ENCODE measurements at places on chromosomes 7 and 10.

DNA sequence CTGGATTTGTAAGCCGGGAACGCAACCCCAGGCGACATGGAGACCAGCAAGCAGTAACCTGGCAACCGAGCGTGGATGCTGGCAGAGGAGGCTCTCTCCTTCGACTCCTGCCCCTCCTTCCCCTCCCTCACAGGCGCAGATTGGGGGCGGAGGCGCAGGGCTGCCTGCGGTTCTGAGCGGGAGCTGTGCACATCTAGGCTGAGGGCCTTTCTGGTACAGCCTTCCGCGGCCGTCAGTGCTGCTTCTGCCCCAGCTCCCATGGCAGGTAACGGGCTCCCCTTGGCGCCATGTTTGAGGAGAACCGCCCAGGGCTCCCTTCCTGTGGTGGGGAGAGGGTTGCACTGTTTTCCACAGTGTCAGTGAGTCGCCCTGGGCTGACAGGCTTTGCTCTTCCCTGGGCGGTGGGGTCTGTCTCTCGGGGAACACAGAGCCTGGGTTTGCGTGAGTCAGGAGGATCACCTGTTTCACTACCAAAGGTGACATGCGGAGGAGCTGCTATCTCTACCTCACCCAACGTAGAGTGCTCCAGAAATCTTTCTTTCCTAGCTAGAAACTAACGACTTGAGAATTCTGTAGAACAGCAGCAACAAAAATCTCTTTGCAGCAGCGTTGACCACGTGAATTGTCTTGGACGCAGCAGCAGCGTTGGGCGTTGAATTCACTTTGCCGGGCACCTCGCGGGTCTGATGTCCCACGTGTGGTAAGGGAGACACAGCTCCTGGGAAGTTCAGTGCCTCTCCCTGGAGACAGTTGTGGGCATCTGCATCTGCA is 154.8 kb upstream of the COBL start:
- DNase-seq = no peak

- DNase-seq = no peak
Measured at GRCh38 chr7:916291-916941, 38.1 kb downstream of the ADAP1 start.

GRCh38 chr10:28680358-28680752 is 3.0 kb downstream of the BAMBI start:
- no peak for DNase-seq

- DNase-seq = no peak
Measured at GRCh38 chr7:135800560-135800959, 51.9 kb upstream of the FAM180A start.

DNA sequence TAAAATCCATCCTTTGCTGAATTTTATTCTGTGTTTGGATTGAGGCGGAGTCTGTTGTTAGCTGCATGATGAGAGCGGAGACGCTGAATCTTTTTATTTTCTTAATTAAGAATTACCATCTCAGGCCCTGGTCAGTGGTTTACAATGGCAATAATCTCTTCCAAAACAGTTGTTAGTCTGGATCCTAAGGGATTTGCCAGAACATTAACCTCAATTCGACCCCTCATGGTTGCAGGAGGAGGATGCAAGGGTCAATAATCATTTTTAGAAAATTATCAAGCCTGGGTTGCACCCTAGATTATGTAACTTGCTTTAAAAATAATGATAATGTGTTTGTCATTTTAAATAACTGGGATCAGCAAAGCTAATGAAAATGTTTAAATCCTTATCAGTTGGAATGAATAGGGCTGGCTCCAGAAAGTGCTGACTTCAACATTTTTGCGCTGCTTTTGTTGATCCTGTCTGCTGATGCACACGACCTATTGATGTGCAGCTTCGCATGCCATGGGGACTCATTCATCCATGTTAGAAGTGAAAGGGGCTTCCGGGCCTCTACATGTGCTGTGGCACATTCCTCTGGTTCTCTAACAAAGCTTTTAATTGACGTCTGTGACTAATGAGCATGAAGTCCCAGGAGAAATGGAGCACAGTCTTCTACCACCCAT is 80.7 kb upstream of the KIAA1217 start:
- DNase-seq = no peak

- DNase-seq = no peak
Measured at GRCh38 chr7:127904670-127904985, 126.6 kb downstream of the LRRC4 start.

DNA sequence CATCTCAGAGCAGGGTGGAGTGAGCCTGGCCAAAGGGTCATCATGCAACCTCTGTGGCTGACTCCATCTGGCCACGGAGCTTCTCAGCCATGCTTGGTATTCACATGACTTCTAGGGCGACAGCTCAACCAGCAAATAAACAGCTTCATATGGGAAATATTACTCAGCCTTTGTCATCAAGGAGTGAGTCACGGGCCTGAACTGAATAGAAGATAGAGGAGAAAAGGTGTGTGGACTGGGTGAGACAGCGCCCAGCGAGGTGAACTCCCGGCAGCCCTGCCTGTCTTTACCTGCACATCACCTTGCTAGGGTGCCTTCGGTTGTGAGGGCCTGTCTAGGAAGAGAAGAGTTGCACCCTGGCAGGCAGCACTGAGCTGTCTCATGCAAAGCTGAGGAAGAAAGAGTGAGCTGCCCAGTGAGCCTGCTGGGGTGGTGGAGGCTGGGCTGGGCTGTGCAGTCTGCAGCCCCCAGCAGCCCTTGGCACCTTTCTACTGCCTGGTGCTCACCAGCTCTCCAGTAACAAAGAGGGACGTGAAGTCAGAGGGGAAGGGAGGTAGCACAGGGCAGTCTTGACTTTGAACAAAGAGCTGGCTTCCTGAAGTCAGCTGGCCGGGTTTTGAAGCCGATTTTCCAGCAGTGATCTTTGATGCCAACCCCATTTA is 114.2 kb downstream of the EGFR start:
- no peak for DNase-seq

DNA sequence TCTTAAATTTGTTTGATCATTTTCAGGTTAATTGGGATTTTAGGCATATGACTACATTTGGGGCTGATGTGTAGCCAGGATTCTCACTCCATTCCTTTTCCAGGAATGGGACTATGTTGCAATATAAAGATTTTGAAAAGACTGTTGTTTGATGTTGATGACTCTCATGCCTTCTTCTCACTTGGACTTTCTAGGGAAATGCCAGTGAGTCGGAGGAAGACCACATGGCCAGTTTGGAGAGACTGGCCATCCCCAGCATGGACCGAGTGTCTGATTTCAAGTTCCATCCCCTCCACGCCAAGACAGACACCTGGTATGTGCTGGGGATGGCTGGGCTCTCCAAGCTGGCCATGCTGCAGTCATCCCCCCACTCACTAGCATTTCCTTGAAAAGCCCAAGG is 5.5 kb downstream of the IGFBP3 start:
- DNase-seq = no peak

DNA sequence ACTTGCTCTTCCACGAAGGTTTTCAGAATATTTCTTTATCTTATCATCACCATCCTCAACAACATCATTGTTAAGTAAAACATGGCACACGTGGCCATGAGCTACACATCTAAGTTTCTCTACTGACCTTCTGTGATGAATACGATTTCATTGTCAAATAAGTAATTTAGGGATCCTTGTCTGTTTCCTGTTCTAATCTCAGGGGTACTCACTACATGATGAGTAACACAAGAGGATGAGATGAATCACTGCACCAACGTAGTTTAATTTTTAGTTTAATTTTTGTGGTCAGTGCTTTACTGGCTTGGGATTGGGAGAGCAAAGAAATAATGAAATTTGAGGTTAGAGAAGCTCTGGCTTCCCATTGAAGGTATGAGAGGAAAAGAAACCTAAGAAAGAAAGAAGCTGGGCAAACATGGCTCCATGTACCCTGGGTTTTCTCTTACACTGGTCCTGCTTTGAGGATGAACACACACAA is 461.9 kb upstream of the KLF6 start:
- DNase-seq = no peak

DNA sequence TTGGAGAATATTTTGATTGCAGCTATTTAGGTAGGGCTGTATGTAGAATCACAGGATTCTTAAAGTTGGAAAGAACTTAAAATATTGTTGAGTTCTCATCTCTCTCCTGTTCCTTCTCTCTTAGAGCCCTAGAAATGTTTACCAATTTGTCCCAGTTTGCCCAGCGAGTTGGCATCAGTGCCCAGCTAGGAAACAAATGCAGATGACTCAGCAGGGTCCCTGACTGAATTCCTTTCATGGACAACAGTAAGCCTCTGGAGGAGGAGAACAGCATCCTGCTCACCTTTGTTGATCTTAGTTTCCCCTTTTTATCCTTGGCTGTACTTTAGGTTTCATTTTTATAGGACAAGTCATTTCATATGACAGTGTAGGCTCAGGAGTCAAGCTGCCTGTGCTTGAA is 89.3 kb downstream of the SEC23IP start:
- no peak for DNase-seq

DNA sequence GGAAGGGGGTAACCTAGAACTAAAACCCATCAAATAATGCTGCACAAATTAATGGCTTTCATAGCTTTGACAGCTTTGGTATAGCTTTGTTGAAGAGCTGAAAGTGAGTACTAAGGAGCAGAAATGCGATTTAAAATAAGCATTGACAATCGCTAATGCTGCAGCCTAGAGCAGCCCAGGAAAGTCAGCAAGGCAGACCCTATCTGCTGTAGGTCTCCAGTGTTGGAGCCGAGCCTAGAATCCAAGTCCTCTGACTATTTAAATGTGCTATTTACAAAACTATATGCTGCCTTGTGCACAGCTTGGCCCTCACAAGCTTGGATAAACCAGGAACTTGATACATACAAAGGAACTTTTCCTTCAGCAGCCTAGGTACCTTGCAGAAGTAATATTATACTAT is 64.9 kb upstream of the ASAH2 start:
- no peak for DNase-seq

- DNase-seq = no peak
Measured at GRCh38 chr7:142053988-142054387, 57.5 kb upstream of the MGAM2 start.

- DNase-seq = no peak
Measured at GRCh38 chr7:37901890-37902524, 14.6 kb downstream of the SFRP4 start.

All from activated gamma-delta T cell treated with Interleukin-2 at 50 U/mL for 16 hours (primary cell).